ENCODE measurements at places on chromosomes 16 and 17.

GRCh38 chr17:76000016-76000754 lies 470 bp upstream of the CDK3 start:
- peak; percentile 86 for DNase-seq

DNA sequence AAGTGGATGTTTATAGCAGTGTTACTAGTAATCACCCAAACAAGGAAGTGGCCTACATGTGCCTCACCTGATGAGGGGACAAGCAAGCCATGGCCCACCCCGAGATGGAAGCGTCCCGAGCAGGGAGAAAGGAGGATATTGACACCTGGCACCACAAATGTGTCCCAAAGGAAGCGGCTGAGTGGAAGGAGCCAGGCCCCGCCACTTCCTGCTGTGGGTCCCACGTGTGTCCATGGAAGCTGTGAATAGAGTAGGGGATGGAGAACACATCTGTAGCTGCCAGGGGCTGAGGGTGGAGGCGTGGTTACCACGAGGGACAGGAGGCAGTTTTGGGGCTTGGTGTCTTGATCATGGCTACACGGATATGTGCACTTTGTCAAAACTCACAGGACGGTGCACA lies 49.2 kb downstream of the KCNJ12 start:
- no peak for DNase-seq

DNA sequence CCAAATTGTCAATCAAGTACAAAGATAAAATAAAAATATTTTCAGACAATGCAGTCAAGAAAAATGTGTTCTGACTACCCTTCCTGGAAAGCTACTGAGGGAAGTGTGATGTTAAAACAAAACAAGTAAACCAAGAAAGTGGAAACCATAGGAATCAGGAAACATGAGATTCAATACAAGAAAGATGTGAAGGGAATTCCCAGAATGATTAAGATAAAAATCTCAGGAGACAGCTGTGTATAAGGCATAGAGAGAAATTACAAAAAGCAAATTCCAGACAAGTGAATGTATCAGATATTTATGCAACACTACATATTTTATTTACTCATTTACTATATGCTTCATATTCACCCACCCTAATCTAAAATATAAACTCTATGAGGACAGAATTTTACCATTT lies 32.2 kb downstream of the TRIM37 start:
- DNase-seq = no peak

GRCh38 chr17:37158290-37158689 lies 209.5 kb downstream of the AATF start:
- DNase-seq = no peak

DNA sequence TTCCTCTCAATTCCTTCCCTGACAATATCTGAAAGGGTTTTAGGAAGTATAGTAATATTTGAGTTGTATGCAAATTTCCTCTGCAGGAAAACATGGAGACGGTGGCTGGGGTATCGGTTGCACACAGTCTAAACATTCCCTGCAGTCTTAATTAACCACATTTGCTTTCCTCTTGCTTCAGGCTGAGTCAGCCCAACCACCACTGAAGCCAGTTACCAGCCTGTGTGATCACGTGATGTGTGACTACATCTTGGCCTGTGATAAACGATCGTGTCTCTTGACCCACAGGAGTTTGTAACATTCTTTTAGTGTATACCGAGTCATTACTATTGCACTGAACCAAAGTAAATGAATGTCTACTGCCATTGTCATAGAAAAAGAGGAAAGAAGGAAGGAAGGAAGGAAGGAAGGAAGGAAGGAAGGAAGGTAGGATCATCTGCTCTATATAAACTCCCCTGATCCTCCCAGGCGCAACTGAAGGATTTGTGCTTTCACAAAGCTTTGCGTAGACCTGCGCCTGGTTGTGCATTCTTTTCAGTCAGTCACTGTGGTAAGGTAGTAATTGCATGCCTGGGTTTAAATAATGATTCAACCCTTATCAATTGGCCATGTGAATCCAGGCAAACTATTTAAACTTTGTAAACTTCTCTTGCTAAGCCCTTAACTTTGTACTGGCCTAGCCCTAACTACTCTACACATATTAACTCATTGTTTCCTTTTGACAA lies 280.6 kb upstream of the SALL1 start:
- no peak for DNase-seq

DNA sequence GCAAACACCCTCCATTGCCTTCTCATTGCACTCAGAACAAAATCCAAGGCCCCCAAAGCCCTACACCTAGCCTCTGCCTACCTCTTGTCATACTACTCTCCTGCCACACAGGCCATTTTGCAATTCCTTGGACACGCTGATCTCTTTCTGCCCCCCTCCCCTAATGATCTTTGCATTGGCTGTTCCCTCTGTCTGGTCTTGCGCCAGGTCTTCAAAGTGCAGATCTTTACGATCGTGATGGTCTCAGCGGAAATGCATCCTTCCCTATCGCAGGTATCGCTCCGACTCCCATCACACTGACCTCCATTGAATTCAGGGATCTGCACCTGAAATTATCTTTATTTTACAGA lies 777 bp upstream of the MOSMO start:
- no peak for DNase-seq

- DNase-seq = no peak
These were observed 16.0 kb downstream of the LRRC36 start for GRCh38 chr16:67342616-67343015.

GRCh38 chr17:58364270-58364942 lies 12.4 kb upstream of the SUPT4H1 start:
- no peak for DNase-seq

DNA sequence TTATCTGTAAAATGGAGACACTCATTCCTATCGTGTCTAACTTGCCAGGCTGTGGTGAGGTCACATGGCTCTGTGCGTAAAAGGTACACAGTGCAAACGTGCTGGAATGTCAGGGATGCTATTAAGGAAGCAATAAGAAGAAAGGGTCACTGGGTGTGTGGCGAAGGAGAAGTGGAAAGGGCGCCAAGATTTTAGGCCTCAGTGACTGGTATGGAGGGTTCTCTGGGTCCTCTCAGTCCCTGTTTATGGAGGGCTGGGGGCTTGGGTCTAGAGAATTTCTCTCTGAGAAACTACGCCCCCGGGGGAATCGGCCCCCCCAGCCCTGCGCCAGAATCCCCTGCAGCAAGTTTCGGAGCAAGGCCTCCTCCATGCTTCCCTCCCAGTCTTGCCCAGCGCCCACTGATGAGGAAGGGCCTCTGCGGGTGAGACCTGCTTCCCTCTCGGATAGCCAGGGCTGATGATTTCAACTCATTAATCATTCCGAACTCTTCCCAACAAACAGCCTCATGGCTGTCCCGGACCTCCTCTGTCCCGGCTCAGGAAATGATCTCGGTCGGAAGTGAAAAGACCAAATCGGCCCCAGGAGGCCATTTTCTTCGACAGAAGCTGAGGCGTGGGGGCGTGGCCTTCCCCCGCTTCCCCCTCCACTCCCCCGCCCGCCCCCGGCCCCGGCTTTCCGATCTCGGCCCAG lies 1.2 kb upstream of the HEXIM1 start:
- no peak for DNase-seq

DNA sequence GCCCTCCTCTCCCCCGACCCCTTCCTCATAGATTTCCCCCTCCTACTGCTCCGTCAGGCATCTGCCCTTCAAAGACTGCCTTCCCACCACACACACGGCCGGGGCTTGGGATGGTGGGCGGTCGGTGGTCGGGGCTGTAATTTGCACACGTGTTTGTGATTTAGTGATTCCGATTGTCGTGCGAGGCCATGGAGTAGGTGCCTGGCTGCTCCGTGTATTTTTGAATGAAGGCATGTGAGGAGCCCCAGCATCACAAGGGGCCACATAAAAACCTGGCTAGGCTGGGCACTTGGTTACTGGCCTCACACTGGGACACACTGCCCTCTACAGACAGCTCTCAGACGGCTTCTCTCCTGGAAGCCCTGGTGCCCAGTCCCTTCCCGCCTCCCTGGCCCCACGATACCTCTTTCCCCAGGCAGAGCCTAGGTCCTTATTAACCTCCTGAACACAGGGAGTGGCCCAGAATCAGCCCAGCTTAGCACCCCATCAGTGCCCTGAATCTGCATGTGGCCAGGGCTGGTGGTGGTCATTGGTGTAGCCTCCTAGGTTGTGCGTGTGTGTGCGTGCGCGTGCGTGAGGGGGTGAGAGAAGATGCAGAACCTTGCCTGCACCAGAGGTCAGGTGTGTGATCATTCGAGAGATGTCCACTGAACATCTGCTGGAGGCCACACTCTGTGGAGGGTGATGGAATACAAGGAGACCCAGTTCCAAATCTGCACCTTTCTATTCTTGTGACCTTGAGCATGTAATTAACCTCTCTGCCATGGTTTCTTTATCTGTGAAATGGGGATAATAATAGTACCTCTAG lies 1.3 kb upstream of the SOCS1 start:
- DNase-seq = peak; percentile 91

DNA sequence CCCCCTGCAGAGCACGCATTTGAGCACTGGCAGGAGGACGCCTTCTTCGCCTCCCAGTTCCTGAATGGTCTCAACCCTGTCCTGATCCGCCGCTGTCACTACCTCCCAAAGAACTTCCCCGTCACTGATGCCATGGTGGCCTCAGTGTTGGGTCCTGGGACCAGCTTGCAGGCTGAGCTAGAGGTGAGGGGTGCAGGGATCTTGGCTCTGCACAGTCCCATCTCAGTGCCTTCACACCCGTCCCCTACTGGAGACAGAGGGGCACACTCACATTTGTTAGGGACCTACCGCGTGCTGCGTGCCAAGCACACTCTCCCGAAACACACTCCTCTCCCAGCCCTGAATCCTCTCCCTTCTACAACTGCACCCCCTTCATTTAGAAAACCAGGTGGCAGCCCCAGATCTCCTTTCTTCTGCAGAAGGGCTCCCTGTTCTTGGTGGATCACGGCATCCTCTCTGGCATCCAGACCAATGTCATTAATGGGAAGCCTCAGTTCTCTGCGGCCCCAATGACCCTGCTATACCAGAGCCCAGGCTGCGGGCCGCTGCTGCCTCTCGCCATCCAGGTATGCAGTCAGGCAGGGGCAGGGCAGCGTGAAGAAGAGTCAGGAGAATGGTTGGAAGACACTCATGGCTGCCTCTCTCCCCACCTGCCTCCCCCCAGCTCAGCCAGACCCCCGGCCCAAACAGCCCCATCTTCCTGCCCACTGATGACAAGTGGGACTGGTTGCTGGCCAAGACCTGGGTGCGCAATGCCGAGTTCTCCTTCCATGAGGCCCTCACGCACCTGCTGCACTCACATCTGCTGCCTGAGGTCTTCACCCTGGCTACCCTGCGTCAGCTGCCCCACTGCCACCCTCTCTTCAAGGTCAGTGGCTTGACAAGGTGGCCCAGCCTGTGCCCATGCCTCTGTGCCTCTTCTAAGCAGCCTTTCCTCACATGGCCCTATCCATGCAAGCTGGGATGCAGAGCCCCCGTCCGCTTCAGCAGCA lies 6.3 kb downstream of the ALOX15B start:
- DNase-seq = no peak

GRCh38 chr16:4344983-4345835 lies 5.9 kb downstream of the PAM16 start:
- no peak for DNase-seq

GRCh38 chr16:10862438-10862837 lies 14.6 kb upstream of the CIITA start:
- DNase-seq = no peak

DNA sequence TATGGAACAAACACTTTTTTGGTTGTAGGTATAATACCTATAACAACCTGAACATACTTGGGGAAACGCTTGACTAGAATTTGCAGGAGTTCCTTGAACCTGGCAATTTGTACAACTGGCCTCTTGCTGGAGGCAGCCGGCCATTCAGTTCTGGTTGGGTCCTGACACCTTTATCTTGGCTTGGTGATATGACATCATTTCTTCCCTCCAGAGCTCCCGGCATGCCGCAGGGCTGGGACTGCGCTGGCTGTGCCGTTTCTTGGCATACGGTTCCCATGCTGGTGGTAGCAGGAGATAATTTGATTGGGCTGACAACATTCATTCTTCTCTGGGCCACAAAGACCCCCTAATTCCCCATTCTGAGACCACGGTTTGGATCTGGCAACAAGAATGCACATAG lies 87.5 kb downstream of the ASIC2 start:
- DNase-seq = no peak

DNA sequence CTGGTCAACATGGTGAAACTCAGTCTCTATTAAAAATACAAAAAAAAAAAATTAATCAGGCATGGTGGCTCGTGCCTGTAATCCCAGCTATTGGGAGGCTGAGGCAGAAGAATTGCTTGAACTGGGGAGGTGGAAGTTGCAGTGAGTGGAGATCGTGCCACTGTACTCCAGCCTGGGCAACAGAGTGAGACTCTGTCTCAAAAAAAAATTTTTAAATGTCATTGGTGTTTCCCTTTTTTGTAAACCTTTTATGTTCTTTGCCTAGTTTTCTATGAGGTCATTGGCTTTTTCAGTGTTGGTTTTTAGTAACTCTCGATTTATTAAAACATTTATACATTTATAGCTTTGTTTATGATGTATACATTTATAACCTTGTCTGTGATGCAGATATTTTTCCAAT lies 18.2 kb downstream of the NLRC5 start:
- no peak for DNase-seq

DNA sequence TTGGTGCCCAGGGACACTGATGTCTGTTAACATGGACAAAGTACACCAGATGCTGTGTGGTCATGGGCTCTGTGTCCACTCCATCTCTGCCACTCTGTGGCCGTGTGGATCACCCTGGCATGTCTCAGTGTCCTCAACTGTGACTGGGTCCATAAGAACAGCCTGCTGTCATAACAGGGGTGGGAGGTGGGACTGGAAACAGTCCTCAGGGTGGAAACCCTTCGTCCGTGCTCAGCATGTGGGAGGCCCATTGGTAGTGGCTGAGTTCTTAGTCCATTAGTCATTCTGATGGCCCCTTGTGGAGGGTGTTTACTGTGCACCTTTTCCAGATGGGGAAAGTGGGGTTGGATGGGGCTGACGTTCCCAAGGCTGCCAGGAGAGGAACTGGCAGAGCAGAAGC lies 12.8 kb downstream of the FLYWCH2 start:
- DNase-seq = no peak

GRCh38 chr16:72568502-72568901 lies 396.5 kb upstream of the PMFBP1 start:
- DNase-seq = no peak

GRCh38 chr17:72719578-72720493 lies 372.7 kb downstream of the SLC39A11 start:
- DNase-seq = no peak

- no peak for DNase-seq
These were observed 137.5 kb downstream of the ANKFN1 start for GRCh38 chr17:56290802-56291118.

DNA sequence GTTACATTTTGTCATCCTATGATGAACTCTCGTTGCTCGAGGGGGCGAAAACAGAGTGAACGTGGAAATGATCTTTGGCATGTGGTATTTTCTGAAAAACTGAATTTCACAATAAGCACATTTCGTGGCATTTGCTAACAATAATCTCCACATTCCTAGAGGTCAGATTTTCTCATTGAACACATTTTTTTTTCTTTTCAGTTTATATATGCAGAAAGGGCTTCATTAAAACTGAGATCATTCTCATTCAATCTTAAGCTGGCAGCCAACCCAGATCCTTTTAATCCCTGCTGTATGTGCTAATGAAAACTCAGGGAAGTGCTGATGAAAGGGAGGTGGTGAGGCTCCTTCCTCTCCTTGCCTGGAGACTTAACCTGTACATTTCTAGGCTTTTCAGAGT lies 52.6 kb downstream of the PRKCA start:
- no peak for DNase-seq

GRCh38 chr16:77282345-77282744 lies 83.1 kb downstream of the SYCE1L start:
- DNase-seq = no peak

GRCh38 chr17:81500047-81500446 lies 12.6 kb downstream of the ACTG1 start:
- DNase-seq = no peak

All from osteocyte (in vitro differentiated cells).